ENCODE measurements at places on chromosomes 13 and 19.

- no peak for DNase-seq
Observed at GRCh38 chr19:45276284-45276687, 25.2 kb downstream of the MARK4 start.

DNA sequence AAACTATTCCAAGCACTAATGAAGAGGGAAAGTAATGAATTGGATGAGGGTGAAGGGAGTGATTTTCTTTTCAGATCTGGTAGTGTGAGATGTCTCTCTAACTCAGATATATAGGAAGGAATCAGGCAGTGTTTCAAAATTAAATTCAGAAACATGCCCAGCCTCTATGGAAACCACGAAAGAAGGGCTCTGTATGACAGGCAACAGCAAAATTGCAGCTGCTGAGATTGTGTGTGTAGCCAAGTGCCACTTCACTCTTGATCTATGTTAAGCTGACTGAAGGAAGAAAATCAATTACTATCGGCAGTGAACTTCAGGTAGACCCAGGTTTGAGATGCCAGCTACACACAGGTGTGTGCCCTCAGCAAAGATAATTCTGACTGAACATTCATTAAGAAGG, 387.4 kb downstream of the PCDH9 start:
- no peak for DNase-seq

DNA sequence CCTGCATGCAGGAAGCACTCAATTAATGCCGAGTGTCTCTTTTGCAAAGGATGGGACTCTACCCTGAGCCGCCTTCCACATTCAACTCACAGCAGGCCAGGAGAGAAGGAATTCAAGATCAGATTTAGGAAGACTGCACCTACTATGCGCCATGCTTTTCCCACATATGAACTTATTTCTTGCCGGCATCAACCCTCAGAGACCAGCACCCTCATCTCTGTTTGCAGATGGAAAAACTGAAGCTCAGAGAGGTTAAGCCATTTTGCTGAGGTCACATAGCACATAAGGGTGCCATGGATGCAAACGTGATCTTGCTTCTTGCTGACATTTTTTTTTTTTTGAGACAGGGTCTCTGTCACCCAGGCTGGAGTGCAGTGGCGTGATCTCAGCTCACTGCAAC, 14.2 kb upstream of the SEMA6B start:
- no peak for DNase-seq

DNA sequence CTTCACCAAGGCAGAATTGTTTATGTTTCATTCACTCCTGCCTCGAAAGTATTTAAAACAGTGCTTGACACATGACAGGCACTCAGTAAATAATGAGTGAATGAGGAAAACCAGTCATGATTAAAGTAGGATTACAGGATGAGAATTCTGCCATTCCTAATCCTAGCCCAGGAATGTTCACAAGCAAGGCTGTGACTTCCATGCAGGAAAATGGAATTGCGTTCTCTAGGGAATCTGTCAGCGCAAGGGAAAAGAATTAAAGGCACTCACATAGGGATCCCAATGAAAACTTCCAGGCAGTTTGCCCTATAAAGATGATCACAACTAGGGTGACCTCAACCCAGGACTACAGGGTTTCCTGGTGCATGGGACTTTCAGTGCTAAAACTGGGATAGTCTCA, 143.4 kb downstream of the CYSLTR2 start:
- DNase-seq = no peak

DNA sequence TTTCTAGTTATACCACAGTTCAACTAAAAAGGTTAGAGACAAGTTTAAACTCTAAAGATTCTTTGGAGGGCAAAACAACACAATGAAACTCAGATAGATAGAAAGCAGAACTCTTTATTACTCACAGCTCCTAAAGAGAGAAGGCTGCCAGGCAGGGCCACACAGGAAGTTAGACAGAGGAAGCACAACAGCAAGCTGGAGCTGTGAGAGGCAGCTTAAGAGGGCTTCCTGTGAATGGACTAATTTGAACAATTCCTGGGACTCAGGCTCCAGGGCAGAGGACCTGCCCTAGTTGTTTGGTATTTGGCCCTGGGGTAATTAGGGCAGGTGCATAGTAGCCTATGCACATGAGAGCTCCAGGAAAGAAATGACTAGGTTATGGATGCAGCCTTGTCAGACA, 803.6 kb downstream of the DIAPH3 start:
- DNase-seq = no peak
